ENCODE measurements at places on chromosomes 7 and 10.

- no peak for DNase-seq
Measured at GRCh38 chr7:151088019-151088855, 2.0 kb downstream of the AGAP3 start.

DNA sequence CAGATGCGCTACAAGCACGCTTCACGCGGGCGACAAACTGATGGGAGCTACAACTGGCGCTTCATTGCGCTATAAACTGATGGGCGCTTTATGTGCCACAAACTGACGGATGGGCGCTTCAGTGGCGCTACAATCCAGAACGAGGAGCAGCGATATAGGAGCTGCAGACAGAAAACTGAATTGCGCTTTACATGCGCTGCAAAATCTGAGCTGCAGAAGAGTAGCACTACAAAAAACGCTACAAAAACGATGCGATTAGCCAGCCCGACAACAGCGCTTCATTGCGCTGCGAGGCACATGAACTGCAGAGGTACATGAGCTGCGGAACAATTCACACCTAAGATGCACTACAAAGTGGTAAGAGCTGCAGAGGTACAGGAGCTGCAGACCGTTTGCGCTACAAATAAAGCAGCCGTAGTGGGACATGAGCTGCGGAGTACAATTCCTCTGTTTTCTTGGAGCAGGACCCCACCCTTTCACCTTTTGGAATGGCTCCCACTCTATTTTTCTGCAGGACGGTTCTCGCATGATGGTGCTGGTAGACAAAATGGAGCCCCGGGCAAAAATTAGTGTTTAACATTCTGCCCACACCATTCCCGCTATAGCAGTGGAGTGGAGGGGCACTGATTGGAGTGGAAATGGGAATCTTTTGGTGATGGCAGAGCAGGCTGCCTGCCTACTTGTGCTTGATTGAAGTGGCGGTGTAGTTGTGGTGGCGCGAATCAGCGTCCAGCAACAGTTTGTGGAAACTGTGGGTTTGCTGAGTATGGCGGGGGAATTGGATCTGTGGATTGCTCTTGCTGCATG is 1.2 kb upstream of the SGCE start:
- DNase-seq = peak; percentile 42

GRCh38 chr10:123150986-123151736 is 3.0 kb upstream of the BUB3 start:
- no peak for DNase-seq

DNA sequence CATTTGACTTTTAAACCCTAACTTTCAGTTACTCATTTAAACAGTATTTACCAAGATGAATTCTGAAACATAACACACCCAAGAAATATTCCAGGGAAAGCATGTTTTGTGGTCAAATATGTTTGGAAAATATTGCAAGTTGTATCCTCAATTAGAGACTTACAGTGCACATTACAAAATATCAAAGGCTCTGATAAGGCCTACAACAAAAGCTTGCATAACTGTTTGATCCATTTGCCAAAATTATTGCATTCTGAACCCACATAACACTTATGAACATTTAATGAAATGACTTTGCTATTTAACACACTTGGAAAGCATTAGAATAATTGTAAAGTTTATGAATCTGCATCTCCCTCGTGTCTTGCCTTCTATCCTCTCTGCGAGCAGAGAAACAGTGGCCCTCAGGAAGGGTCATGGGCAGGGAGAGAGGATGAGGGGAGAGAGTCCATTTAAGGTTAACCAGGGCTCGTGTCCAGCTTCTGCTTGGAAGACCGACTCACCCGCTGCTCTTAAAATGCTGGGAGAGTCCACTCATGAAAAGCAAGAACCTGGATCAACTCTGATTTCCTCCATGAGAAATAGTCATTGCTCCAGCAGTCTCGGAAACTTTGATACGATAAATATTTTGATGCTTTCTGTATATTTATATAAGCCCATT is 408.2 kb upstream of the ZMIZ1 start:
- DNase-seq = no peak

GRCh38 chr7:84060760-84061261 is 133.8 kb downstream of the SEMA3A start:
- DNase-seq = no peak

GRCh38 chr10:16799621-16800020 is 17.6 kb downstream of the RSU1 start:
- DNase-seq = no peak

DNA sequence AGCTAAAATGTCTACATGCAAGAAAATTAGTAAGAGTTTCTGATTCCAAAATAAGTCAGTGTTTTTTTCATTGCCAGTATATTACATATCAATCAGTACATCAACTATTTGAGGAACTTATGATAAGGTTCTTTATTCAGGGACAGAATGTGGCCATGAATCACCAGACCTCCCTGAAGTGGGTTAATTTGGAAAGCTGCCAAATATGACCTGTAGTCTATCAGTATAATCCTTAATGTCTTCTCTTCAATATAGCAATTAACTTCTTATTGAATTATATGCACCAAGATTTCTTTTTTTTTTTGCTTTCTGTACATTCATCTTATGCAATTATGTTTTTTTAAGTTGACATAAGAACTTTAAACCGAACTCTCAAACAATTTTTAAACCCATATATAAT is 714.5 kb upstream of the POT1 start:
- no peak for DNase-seq

DNA sequence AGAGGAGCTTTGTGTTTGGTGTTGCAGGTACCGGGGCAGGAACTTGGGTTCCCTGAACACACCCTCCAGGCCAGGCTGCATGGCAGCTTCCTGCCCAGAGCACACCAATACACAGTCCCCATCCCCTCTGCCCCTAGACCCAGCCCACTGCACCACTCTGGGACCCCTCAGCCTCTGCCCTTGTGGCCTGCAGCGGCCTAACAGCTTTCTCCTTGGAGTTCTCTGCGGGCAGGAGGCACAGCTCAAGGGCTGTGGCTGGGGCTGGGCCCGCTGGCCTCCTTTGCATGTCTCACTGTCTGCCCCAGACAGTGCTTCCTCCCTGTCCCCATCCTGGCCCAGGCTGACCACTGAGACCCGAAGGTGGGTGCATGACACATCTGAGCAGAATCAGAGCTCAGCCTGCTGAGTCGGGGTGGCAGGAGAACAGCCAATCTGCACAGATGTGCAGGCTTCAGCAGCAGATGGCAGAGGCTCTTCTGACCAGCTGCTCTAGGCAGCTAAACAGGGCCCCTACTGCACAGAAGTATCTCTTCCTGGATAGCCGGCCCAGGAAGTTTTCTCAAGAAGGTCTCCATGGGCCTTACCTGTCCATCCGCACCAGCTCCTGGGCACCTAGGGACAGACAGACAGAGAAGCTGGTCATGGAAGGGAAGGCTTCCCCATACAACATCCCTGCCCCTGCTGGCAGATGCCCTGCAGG is 20.8 kb downstream of the VSIR start:
- DNase-seq = no peak

DNA sequence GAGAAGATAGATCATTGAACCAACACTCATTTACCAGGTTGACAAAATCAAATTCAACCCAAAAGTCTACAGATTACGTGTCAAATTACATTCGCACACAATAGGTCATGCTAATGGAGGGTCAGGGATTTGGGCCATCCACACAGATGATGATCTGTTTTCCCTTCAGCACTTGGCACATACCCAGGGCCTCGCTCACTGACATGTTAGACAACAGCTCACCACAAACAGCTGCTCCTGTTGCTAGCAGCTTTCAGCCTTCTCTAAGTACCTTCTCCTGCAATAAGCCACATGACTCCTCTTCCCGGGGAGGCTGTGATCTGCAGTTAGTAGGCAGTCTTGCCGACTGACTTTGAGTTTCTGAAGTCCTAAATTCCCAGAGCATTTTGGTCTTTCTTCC is 18.4 kb downstream of the NKX2-3 start:
- DNase-seq = peak; percentile 11

DNA sequence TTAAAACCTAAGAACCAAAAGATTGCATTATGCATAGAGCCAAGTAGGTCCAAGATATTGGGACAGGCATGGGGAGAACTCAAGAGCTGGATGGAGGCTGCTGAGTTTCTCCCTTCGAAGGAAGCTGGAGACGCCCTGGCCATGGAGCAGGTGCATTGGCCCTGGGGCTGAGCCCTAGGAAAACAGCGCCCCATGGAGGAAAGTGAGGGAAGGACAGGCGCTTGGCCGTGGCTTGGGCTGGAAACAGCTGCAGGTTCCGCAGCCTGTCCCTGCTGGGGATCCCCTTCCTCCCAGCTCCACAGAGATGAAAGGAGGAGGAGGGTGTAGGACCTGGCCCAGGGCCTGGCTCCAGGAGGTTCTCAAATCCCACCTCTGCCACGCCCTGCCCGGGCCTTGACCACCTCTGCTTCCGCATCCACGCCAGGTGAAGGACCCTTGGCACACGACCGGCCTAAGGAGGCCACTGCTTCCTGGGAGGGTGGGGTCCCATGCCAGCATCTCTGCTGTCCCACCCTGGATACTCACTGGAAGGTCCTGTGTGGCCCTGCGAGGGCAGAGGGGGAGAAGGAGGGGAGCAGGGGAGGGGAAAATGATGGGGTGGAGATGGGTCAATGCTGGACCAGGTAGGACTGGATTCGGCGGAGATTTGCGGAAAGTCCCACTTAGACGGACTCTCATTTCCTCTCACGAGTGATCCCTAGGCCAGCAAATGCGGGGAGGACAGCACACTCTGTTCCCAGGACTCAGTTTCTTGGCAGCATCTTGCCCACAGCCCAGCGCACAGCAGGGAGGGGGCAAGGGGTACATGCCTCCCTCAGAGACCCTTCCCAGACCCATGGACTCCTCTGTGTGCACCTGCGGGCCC is 258.6 kb upstream of the TCERG1L start:
- no peak for DNase-seq

DNA sequence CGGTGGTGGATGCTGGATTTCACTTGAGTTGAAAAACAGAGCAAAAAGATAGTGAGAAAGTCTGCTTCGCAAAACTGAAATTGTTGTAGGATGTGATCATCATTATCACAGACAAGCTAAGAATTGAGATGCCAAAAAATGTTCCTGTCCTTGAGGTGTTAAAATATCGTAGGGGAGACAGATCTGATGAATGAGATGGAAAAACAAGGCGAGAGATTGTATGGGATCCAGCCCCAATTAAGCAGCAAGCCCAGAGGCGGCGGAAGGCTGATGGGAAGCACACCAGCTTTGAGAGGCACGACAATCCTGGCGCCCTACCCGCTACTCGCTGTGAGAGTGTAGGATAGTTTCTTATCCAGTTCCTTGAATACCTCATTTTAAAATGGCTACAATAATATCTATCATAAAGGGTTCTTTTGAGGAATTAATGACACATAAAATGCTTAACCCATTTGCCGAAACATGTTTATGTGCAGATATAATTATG is 131.1 kb upstream of the PTN start:
- DNase-seq = no peak

GRCh38 chr7:35570937-35571336 is 124.0 kb downstream of the HERPUD2 start:
- no peak for DNase-seq

DNA sequence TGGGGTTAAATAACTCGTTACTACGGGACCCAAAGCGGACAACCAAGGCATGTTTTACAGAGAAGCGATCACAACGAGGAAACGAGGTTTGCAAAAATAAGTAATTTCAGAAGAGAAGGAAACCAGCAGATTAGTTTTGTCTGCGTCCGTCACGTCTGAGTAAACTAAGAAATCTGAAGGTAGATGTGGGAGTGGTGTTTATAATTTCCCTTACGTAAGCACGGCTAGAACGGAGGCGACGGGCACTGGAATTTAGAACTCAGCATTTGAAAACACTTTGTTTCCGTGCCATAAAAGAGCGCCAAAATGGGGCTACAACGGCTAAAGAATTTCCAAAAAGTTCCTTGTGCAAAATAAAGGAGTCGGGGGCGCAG is 718 bp upstream of the UMAD1 start:
- no peak for DNase-seq

DNA sequence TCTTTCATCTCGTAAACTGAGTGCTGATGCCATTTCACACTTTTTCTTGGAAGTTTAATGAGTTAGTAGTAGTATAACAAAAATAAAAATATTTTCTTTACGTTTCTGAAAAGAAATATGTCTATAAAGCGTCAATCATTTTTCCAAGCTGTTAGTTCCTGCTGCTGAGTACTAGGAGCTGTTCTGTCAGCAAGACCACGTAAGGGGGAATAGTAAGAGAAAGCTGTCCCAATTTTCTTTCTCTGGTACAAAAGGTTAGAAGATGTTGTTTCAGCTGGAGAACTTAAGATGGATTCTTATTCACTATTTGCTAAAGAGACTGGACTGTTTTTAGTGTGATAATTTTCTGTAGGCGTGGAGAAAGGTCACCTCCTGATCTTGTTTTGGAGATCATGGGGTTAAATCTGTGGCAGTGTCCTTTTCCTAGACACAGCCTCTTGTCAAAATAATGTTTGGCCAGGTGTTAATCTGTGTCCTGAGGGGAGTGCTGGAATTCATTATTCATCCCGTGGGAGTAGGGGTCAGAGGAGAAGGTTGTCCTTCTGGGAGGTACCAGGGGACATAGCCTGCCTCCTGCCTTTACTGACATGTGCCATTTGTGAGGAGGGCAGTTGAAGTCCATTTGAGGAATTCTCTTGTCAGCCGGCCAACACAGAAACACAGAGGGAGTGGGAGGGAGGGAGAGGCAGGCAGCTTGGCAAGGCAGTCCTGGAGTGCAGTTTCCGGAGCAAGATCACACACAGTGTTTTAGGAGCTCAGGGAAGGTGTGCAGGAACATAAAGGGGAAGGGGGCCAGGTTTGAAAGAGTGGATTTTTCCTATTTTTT is 368.7 kb downstream of the AUTS2 start:
- DNase-seq = no peak

DNA sequence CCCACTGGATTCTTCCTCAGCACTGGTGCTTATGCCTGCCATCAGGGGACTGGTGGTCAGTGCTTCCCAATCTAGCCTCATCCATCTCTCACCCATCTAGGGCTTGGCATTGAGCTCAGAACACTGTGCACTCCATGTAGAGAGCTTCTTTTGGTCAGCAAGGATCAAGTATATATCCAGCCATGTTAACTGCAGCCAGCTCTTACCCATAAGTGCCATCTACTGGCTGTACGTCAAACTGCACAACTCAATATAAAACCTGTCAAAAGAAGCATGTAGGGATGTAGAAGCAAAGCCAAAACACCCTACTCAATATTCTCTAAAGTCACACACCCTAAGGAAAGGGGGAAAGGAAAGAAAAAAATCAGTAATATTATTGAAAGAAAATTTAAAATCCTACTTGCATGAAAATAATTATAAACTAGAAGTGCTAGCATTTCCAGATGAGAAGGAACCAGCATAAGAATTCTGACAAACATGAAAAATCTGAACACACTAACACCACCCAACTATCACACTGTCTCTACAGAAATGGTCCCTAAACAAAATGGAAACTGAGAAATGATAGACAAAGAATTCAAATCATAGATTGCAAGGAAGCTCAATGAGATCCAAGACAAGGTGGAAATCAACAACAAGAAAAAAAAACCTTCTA is 531.1 kb upstream of the STEAP1 start:
- DNase-seq = peak; percentile 4
